ENCODE measurements at places on chromosomes 1 and 21.

GRCh38 chr1:163166886-163167555 lies 35.7 kb downstream of the RGS5 start:
- DNase-seq: no peak

GRCh38 chr1:66085600-66085999 lies 292.9 kb downstream of the PDE4B start:
- DNase-seq: no peak

GRCh38 chr1:89974696-89975470 lies 20.0 kb upstream of the ZNF326 start:
- no peak for DNase-seq

DNA sequence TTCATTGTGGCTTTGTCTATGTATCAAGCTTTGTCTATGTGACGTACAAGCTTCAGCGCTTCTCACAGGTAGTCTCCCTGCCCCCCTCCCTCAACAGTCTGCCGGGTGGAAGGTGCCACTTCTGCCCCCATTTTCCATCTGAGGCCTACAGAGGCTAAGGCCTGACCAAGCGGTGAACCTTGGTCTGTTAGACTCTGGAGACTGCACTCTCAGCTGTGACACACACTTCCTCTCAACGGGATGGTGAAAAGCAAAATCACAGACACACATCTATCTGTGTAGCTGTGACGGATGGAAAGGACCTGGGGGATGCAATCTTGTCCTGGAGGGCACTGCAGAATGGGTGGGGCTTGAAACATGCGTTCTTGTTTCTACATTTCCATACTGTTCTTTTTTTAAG lies 152.9 kb upstream of the EDN2 start:
- DNase-seq: no peak

DNA sequence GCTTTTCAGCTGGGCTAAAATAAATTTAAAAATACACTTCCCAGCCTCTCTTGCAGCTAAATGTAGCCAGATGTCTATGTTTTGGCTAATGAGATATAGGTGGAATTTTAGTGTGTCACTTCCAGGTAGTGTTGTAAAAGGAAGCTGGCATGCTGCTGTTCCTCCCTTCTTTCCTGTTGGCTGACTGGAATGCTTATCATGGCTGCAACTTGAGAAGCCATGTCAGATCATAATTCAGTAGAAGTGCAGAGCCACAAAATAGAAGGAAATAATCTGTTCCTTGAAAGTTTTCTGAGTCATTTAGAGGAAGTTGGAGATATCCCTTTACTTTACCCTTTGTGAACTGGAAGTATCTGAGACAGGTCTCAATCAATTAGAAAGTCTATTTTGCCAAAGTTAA lies 10.9 kb upstream of the RBM15 start:
- no peak for DNase-seq

GRCh38 chr1:184986250-184986649 lies 11.9 kb upstream of the NIBAN1 start:
- no peak for DNase-seq

DNA sequence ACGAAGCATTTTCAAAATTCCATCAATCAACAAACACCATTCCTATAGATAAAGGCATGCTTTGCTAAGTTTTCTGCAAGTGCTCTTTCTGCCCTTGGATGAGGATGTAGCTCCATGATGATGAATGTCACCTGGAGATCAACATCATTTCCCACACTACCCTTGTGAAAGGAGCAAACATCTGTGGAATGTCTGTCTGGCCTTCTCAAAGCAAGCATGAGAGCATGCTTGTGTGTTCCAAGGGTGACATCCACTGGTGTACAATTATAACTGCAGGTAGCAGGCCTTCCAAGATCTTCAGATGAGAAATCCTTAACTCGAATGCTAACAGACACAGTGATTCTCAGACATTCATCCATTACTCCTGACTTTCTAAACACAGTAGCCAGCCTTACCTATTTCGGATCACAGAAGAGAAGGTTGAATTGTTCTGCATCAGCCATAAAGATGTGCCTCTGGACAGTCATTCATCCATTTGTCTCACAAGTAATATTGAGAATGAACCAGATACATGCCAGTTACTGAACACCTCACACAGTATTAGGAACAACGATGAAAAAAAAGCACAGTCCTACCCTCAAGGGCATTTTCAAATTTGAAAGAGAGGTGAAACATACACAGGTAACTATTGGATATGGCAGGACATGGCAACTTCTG lies 162.4 kb downstream of the TPR start:
- no peak for DNase-seq

DNA sequence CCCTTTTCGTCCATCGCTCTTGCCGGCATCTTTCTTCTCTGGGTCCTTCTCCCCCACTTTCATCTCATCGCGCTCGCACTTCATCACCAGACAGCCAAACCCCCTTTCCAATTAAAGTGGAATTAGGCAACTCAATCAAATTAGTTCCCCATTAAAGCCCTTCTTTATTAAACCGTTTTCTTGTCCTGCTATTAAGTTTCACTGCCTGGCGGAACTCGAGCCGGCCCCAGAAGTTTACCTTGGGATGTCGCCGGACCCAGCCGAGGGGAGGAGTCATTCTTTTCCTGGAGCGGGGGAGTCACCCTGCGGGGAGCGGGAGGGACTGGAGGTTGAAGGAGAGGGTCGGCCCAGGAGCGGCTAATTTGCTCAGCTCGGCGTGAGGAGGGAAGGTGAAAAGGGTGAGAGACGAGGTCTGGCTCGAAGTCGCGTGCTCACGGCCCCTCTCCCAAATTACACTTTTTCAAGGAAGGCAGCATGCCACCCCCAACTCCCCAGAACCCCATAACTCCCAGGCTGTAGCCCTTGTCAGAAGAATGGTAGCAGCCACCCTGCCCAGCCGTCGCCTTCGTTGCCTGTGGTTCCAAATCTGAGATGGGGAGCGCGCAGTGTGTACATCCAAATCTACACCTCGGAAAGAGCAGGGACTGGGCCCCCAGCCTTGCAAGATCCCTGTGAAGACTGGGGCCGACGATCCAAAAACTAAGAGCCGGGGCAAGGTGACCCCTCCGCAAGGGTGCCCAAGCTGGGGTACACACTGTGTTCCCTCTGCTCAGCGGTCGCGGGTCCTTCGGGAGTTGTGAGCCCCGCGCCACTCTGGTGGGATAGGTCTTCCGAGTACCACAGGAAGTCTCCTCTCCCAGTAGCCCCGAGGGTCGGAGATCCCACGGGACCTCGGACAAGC lies 6.4 kb downstream of the DMRTA2 start:
- DNase-seq: no peak

- DNase-seq: no peak
These were observed 31.4 kb downstream of the SLC30A7 start for GRCh38 chr1:100927276-100927675.

DNA sequence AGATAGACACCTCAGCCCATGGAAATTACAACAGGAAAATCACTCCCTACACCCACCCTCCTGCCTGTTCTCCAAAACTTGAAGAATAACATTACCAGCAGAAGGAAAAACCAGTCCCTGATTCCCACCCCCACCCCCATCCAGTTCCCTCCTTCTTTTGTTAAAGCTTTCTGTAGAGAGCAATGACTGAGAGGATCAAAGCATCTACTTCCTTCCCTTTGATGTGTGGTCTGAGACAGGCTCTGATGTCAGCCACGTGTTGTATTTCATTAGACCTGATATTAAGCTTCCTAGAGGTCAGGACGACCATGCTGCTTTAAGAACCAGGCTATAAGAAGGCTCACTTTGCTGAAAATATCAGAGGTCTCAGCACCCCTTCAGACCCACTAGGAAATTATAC lies 73.9 kb upstream of the HAO2 start:
- no peak for DNase-seq

DNA sequence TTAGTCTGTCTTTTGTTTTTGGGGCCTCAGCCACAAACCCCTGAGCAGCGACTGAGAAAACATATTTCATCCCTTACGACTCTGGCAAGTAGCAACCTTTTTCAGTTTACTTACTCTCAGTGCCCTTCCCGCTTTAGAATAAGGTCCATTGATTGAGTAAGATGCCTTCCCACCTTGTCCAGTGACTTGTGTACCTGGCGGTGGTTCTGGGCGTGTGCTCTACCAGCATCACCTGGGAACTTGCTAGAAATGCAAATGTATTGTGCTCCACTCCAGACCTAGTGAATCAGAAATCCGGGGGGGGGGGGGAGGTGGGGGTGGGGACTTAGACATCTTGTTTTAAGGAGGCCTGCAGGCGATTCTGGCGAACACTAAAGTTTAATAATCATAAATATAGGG lies 72.1 kb downstream of the S1PR1 start:
- no peak for DNase-seq

DNA sequence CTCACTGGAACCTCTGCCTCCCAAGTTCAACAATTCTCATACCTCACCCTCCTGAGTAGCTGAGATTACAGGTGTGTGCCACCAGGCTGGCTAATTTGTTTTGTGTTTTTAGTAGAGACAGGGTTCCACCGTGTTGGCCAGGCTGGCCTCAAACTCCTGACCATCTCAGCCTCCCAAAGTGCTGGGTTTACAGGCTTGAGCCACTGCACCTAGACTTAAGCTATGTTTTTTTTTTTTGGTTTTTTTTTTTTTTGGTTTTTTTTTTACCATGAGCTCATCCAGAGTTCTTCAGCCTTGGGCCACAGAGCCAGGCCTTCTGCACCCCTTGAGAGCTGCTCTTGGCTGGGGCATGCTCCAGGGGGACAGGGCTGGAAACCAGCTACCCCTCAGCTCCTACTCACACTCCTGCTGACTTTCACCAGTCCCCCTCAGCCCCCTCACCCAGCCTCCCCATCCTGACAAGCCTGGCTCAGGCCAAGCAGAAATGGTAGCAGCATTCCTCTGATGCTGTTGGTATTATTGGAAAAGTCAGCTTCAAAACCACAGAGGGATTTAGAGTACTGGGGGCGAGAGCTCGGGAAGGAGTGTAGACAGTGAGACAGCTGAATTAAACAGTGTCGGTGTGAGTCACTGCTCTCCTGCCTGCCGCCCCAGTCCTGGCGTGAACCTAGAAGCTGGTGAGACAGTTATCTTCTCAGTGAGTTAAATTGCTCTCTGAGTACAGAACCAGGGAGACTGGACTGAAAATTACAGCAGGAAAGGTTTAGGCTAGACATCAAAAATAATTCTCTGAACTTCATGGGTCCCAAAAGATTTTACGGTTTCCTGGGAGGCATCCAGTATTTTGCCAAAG lies 63.7 kb downstream of the NAV1 start:
- DNase-seq: no peak

DNA sequence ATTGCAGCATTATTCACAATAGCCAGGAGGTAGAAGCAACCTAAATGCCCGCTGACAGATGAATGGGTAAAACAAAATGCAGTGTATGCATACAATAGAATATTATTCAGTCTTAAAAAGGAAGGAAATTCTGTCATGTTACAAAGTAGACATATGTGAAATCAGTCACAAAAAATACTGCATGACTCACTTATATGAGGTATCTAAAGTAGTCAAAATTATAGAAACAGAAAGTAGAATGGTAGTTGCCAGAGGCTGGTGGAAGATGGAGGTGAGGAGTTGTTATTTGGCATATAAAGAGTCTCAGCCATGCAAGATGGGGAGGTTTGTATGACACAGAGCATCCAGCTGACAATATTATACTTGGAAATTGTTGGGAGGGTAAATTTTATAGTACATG lies 43.0 kb upstream of the EGLN1 start:
- no peak for DNase-seq

- DNase-seq: no peak
These were observed 243.2 kb downstream of the ATG4C start for GRCh38 chr1:63027176-63027575.

GRCh38 chr1:92346866-92347640 lies 48.2 kb downstream of the RPAP2 start:
- DNase-seq: no peak

DNA sequence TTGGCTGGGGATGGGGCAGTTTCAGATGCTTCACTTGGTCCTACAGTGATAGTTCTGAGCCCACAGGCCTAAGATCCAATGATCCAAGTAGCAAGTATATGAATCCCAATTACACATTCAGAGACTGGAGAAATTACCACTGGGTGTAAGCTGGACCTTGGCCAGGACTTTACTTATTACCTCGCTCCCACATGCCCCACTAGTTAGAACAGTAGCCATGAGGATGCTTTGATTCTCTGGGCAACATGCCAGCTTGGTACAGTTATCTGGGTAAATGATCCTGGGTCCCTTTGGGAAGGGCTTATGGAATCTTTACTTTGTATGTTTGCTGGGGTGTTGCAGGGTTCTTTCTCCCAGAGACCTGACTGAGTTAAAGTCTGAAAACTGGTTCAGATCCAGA lies 5.0 kb upstream of the FCAMR start:
- no peak for DNase-seq

DNA sequence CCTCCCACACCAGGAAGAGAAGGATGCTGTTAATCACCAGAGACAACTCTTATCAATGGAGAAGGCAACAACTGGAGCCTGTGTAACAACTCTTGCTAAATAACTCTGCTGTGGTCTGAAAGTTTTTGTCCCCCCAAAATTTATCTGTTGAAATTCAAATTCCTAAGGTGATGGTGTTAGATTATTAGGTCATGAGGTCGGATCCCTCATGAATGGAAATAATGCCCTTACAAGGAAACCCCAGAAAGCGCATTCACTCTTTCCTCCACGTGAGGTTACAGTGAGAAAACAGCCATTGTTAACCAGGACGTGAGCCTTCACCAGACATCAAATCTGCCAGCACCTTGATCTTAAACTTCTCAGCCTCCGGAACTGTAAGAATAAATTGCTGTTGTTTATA lies 141.9 kb upstream of the CXADR start:
- DNase-seq: no peak

DNA sequence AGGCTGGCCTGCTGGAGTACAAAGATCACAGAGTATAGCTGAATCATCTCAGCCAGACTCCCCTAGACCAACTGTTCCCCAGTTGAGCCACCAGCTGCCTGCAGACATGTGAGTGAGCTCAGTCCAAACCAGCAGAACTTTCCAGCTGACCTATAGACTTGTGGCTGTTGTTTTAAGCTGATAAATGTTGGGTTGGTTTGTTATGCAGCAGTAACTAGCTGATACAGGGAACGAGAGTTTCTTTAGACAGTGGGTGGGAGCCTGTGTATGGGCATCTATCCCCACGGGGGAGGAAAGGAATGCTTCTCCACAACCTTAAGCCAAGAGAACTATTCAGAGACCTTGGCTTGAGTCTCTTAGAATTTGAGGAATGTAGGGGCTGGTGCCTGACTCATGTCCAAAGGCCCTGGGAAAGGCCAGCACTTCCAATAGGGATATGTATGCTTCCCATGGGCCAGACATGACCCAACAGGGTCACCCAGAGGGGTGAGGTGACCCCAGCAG lies 30.1 kb downstream of the SLC1A7 start:
- no peak for DNase-seq

DNA sequence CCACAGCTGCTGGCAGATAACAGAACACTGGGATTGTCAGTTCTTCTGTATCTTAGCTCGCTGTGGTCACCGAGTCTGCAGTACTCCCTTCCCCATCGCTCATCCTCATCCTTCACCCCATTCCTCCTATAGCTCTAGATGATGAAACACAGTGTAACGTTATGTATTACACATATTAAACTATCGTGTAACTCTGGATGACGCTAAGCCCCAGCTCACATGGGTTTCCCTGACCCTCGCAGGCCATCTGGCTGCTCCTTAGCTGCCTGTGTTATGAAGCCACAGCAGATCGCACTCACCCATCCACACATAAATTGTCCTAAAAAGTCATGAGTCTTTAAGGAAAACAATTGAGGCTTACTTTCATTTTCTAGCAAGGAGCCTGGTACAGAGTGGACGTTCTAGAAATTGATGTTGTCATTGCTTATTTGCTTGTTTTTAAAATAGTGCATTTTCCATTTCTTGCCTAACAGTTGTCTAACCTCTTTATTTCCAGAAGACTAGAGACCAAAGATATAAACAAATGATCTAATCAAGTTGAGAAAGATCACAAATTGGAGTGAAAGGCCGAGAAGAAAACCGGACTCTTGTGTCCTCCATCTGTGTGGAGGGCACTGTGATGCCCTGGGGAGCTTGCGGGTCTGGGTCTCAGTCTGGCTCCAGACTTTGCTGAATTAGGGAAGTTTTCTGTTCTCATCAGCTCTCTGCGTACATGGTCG lies 24.3 kb upstream of the PCP4 start:
- DNase-seq: no peak

Data from stimulated activated CD8-positive, alpha-beta memory T cell treated with anti-CD3 and anti-CD28 coated beads, Interleukin-4, amount 100 ng/mL, for 1 hour (primary cell).